ENCODE measurements at places on chromosomes 3 and 15.

DNA sequence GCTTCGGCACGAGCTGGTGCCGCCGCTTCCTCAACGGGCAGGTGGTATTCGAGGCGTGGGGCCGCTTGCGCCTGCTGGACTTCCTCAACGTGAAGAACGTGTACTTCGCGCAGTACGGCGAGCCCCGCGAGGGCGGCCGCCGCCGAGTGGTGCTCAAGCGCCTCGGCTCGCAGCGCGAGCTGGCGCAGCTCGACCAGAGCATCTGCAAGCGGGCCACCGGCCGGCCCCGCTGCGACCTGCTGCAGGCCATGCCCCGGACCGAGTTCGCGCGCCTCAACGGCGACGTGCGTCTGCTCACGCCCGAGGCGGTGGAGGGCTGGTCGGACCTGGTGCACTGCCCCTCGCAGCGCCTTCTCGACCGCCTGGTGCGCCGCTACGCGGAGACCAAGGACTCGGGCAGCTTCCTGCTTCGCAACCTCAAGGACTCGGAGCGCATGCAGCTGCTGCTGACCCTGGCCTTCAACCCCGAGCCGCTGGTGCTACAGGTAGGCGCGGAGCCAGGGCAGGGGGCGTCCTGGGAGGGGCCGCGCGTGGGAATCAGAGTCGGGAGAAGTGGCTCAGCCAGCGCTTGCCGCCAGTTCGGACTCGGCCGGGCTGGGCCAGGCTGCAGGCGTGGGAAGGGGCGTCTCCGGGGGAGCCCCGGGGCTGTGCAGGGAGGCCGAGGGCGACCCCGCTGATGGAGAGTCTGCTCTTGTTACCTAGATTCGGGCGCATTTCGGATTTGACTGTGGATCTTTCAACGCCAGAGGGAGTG, 1.1 kb downstream of the DIPK2A start:
- peak; percentile 82 for DNase-seq

DNA sequence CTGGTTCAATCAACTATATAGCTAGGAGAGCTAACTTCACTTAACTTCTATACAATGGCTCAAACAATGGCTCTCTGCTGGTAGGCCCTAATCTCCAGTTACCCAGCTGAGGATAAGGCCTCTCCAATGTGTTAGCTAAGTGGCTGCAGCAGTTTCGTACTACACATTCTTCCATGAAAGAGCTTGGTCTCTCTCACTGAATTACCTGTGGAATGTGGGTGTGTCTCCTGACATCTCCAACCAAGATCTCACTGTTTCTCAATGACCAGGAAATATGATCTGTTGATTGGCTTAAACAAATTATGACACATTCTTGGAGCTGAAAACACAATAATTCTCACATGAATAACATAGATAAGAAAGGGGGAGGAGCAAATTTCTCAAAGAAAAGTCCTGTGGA, 169.8 kb upstream of the ROBO1 start:
- DNase-seq = no peak

- DNase-seq = no peak
Measured at GRCh38 chr3:150278843-150279381, 129.2 kb upstream of the TSC22D2 start.

DNA sequence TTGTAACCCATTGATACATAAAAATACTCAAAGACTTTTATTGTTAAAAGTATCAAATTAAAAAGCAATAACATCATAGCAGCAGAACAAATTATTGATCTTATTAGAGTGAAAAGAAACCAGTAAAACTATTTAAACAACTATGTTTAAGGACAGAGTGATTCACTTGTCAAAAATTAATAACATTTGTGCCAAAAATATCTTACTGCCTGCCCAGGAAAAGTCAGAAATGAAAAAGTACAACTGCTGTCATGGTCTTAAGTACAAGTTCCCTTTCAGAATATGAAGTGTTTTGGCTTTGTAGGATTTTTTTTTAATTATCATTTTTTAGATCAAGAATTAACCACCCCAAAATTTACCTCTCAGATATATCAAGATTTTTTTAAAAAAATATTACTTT, 3.4 kb downstream of the IFT57 start:
- DNase-seq = no peak

DNA sequence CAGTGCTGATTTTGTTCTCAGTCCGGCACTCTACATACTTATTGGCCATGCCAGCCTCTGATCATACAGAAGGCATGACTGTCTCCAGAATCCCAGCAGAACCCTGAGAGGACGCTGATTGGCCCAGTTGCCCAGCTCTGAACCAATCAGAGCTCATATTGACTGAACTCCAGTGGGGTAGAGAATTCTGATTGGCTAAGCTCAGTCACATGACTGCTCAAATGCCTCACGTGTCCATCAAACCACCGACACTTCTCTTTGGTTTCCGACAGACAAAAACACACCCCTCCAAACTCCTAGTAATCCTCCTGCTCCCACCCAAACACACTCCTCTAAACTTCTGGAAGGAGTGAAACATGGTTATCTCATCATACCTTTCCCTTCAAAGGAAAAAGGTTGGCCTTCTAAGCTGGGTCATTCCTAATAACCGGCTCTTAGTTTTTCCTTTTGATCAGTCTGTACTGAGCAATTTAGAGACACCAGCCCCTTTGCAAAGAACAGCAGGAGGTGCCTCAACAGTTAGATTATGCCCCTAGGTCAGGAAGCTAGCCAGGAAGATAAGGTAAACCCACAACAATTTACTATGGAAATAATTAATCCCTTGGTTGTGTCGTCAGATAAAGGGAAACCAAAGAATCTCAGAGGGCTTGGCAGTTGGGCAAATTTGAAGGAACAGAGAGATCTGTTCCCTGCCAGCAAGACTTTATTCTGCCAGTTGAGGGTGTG, 187.8 kb downstream of the TLE3 start:
- DNase-seq = no peak

- DNase-seq = no peak
Measured at GRCh38 chr3:9875448-9875847, 4.6 kb downstream of the CIDEC start.

DNA sequence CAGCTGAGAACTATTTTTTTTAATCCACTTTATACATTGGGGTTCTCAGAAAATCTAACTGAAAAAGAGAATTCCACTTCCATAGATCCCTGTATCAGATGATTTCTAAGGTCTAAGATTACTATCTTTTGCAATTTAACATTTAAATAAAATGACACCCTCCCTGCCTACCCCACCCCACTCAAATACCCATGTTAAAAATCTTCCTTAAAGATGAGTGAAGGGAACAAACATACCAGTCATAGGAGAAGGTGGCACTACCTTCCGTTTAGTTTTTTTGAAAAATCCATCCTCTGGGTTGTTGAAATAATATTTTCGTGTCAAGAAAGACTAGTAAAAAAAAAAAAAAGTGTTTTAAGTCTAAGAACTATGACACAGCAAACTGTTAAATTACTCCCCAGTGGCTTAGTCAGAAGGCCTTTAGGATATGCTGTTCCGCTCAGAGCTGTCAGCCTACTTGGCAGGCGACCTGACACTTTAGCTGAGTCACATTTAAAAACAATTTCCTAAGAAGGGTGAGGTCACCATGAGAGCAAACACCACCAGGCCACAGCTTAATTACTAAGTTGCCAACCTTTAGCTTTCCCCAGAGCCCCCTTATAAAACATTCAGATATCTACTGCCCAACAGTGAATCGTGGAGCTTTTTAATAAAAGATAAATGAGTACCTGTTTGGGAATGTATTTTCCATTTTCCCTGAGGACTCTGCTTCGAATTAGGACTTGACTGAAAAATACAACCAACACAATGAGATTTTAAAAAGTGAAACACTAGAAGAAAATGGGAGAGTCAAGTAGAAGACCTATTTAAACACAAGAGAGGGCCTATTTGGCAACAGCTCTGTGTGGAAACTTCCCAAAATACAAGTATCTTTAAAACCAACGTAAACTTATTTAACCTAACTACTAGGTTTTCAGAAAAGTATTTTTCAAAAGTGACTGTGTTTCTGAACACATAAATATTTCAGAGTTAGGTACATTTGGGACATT, 9.6 kb downstream of the EMC3 start:
- no peak for DNase-seq

- DNase-seq = no peak
Measured at GRCh38 chr3:16069149-16069922, 105.1 kb upstream of the GALNT15 start.

- DNase-seq = peak; percentile 29
Measured at GRCh38 chr3:47473391-47473790, 2.4 kb downstream of the SCAP start.

GRCh38 chr3:40989141-40990061, 209.9 kb upstream of the CTNNB1 start:
- DNase-seq = no peak

GRCh38 chr15:29003191-29003839, 117.5 kb downstream of the APBA2 start:
- no peak for DNase-seq

DNA sequence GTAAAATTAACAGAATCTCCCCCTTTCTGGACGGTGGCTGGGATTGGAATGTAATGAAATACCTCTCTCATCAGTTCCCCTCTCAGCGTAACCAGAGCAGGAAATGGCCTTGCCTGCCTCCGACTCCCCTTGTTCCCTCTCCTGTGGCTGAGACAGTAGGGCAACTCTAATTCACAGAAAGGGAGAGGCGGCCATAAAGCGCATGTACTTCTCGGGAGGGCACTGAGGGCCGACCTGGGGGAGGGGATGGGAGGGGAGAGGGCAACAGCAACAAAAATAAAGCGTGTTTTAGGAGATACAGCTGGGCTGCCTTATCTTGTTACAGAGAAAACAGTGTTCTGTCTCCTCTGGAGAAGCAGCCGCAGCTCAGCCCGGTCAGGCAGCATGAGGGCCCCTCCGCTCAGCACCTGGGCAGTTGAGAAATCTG, 783.3 kb upstream of the ARRDC4 start:
- DNase-seq = no peak

GRCh38 chr3:128321418-128321817, 145.3 kb downstream of the DNAJB8 start:
- peak; percentile 58 for DNase-seq

GRCh38 chr3:143215059-143215458, 95.5 kb downstream of the CHST2 start:
- no peak for DNase-seq

- DNase-seq = peak; percentile 62
Measured at GRCh38 chr3:139107424-139108252, 62.9 kb upstream of the PRR23C start.

GRCh38 chr3:151393941-151394340, 9.4 kb upstream of the P2RY12 start:
- no peak for DNase-seq

DNA sequence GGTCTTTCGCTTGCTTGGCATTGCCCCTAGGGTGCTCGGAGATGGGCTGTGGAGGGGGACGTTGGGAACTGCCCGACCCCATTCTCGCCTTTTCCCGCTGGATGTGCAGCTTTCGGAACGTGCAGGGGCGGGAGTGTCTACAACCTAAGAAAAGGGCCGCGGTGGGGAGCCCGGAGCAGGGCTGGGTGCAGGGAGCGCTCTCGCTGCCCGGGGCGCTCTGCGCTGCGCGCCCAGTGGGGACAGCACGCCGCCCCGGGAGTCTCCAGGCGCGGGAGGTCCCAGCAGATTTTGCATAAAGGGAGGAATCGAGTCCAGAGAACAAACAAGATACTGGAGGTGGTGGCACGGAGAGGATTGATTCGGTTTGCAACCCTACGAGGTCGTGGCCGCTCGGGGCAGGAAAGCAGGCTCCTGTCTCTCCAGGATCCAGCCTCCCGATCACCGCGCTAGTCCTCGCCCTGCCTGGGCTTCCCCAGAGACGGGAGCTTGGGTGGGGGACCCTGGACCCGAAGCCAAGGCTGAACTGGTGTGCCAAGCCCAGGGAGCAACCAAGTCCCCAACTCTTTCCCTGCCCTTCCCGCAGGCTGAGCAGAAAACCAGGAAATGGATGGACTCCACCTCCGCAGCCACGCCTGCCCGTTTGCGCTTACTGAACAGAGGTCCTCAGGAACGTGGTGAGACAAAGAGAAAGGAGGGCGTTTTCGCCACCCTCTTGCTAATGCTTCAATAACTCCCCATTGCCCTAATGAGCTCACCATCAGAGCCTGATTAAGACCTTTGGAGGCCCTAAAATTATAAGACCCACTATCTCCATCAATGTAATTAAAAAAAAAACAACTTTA, 59.7 kb downstream of the NOX5 start:
- no peak for DNase-seq

DNA sequence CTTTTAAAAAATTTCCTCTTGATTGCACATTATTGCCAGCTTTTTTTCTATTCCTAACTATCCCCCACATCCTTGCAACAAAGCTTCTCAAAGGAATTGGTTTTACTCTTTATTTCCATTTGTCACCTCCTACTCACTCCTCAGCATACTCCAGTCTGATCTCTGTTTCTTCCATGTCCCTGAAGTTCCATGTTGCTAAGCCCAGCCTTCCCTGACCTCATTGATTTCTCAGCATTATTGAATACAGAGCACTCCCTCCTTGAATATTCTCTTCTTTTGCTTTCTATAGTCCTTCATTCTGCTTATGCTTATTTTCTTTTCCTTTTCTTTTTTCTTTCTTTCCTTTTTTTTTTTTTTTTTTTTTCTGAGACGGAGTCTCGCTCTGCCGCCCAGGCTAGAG, 10.7 kb downstream of the ARID3B start:
- DNase-seq = no peak

DNA sequence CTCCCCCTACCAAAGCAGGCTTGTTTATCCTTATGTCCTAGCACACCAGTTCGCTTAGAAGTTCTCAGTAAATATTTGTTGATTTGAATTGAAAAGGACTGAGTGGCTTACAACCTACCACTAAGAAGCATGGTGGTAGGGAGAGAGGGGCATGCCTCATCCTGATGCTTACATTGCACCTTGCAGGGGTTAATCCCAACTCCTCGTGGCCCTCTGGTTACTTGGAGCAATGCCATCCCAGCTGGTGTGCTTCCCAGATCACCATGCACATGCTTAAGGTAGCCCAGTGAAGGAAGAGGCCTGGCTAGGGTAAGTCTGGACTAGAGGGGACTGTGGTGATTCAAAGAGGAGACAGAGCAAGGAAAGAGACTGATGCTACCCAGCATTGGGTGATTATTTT, 253.3 kb downstream of the CLSTN2 start:
- no peak for DNase-seq

GRCh38 chr3:131231710-131232389, 149.7 kb upstream of the NUDT16 start:
- no peak for DNase-seq

- DNase-seq = no peak
Measured at GRCh38 chr3:32323604-32324003, 68.0 kb upstream of the CMTM7 start.

GRCh38 chr15:54582863-54583643, 604.8 kb downstream of the UNC13C start:
- DNase-seq = no peak

DNA sequence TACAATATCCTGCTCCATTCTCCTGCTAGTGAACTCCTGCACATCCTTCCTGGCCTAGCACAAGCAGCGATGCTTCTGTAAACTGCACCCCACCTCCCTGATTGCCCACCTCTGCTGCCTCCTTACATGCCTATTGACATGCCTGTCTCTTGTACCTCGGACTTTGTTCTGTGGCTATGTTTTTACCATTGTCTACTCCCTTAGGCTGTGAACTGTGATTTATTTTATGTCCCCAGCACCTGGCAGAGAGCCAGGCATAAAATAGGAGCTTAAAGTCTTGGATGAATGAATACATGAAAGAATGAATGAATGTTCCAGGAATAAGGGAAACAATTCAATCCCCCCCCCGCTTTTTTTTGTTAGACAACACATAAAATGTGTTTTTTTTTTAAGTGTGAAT, 210.0 kb downstream of the MYRIP start:
- no peak for DNase-seq

- DNase-seq = no peak
Measured at GRCh38 chr15:63899193-63899592, 65.4 kb upstream of the HERC1 start.
